Hippocampal formation (tissue), 2 donors: ENCODE measurements at places on chromosomes 7 and 10.

DNA sequence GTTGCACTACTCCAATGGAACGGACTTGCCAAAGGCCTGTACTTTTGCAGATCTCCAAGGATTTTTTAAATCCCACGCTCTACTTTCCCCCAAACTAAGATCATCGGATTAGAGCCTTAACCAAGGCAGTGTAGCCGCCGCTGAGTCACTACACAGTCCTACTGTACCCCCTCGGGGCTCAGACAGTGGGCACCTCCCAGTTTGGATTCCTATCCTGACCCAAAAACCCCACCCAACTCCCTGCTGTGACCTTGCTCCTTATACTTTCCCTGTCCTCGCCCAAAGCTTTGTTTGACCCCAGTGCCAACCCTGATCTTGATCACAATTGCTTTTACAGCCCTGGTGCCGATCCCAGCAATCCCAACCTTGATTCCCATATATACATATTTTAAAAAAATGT, 17.5 kb upstream of the PLAU start:
- no peak for DNase-seq

DNA sequence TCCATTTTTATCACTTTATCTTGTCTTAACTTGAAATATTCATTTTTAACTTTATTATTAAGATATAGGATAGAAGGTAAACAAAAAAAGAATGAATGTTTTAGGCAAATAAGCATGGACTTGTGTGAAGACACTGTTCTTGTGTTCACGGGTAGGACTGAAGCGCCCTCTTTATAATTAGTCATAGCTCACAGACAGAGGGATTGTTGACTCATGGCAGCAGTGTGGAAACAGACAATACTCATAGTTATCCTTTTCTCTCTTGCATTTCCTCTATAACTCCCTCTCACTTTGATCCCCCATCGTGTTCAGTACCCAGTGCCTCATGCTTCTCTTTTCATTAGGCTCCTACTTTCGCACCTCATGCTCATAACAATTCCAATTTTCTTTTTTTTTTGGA, 731.8 kb downstream of the PHTF2 start:
- peak; percentile 16 for DNase-seq

DNA sequence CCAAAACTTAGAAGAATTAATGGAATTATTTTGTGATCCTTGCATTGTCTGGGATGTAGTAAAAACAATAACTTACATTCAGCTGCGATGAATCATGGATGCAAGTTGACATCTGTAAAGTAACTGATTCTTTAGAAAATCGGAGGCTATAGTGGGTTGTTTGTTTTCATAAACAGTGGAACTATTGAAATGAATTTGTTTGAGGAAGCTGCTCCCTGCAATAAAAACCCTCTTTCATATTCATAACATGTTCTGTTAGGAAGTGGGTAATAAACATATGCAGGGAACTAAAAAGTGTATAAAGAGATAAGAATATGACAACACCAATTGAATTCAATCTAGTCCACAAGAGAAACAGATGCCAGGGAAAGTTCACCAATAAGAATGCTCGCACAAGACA, 53.6 kb downstream of the AGMO start:
- DNase-seq, result no peak

- no peak for DNase-seq
These were observed 8.6 kb downstream of the CAMK2G start for GRCh38 chr10:73865459-73866442.

DNA sequence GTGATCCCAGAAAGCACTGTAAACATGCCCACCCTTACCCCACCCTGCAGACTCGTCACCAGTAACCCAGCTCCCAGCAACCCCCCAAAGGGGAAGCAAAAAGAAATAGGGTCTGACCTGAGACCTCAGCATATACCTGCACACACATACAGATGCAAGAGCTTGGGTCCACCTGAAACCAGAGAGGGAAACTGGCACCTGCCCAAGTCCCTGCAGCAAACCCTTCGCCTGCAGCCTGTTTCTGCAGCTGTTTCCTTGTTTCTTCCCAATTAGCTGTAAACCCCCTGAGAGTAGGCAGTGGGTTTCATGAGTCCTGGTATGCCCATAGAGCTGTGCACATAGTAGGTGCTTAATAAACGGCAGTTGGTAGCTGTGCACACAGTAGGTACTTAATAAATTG, 140.5 kb downstream of the FGFR2 start:
- no peak for DNase-seq

- no peak for DNase-seq
These were observed 18.1 kb upstream of the DNA2 start for GRCh38 chr10:68489919-68490318.

DNA sequence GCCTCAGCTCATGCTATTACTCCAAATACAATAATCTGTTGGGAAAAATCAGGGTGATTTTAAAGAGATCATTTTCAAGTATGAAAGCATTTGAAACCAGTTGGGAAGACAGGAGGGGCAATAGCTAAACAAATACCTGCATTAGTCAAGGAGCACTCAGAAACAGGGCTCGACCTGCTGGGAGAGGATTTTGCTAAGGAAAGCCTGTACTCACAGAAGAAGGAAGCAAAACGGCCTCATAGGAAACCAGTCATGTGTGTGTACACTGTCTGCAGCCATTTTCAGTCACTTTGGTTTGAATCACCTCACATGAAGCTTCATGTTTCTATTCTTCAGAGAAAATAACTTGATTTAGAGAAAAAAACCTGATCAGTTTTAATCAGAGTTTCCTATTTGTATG, 38.6 kb downstream of the FZD1 start:
- DNase-seq, result no peak

DNA sequence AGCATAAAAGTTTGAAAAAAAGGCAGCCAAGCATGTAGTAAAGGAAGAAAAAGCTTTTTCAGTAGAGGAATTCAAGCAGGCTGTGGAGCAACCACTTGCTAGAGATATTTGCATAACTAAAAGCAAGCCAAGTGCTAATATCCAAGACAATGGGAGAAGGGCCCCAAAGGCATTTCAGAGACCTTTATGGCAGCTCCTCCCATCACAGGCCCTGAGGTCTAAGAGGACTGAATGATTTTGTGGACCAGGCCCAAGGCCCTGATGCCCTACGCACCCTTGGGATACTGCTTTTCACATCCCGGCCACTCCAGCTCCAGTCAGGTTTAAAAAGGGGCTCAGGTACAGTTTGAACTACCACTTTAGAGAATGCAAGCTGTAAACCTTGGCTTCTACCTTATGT, 261.7 kb upstream of the SEMA3C start:
- DNase-seq, result no peak

GRCh38 chr10:13829790-13830189, 243.0 kb downstream of the PRPF18 start:
- DNase-seq, result no peak

- no peak for DNase-seq
These were observed 1.2 kb downstream of the BAG3 start for GRCh38 chr10:119652361-119652730.

DNA sequence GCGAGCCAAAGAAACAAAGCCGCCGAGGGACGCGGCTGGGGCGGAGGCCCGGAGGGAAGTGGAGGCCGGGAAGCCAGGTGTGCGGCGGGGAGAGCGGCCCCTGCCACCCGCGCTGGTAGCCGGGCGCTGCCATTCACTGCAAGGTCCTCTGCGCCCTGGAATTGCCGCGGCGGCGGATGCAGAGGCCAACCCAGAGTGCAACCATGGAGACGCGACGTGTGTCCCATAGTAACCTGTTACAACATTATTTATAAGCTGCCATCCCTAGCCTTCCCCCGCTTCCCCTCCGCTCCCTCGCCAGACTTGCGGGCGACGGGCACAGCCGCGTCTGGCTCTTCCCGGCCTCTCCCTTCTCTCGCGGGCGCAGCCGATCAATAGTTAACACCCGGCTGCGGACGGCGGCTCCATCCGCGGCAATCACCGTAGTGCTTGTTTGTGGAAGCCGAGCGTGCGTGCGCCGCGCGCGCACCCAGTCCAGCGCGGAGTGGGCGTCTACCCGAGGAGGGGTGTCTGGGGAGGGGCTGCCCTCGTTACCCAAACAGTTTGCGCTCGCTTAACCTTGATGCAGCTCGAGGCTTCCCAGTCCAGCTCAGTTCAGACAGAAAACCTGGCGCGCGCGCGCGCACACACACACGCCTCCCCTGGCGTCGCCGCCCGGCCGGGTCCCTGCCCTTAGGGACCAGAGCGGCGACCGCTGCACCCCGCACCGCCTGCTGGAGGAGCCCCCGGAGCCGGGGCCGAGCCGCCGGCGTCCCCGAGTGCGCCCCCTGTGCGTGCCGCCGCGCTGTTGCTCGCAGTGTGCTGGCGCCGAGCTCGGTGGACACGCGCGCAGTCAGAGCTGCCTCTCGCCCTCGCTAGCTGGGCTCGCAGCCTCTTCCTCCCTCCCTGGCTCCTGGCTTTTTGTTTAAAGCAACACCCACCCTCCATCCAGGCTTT, 165.4 kb upstream of the DPP6 start:
- DNase-seq, result peak; percentile 4

- DNase-seq, result peak; percentile 48
These were observed 21.7 kb downstream of the AMZ1 start for GRCh38 chr7:2709553-2710285.

- DNase-seq, result no peak
These were observed 100.3 kb upstream of the BTBD16 start for GRCh38 chr10:122170802-122171201.

GRCh38 chr10:621981-622740, 67.3 kb downstream of the DIP2C start:
- peak; percentile 58 for DNase-seq

- no peak for DNase-seq
These were observed 1.2 kb downstream of the PRSS1 start for GRCh38 chr7:142750321-142750938.

DNA sequence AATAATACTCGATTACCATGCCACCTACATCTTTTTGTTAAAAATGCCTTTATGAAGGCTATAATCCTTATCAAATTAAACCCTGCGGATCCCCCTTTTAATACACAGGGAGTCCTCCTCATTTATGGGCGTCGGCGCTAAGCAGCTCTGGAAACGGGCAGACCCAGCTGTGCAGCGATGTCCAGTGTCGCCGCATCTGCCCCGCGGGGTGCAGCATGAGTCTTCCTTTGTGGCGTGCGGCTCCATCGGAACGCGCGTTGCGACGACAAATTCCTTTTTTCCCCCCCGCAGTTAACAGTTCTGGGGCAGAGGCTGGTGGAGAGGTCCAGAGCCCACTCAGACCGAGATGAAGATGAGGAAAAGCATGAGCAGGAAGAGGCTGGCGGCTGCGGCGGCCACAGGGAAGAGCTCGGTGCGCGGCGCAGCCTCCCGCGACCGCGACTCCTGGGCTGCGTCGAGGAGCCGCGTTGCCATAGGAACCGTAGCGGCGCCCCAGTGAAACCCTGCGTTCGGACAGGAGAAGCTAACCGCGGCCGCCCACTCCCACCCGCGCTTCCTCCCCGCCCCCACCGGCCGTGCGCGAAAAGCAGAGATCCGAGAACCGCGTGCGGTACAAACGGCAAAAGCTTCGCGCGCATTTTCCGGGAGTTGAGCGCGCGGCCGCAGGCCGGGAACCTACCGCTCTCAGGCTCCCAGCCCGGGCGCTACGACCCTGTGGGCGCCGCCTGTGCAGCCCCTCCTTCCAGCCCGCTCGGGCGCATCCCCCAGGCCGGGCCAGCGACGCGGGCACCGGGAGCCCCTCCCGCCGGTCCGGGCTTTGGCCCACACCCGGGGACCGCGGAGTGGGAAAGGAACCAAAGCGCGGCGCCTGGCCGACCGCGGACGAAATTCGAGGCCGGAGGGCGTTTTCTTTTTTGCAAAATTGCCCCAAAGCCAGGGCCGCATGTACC, 130.6 kb downstream of the SPAG6 start:
- peak; percentile 50 for DNase-seq

GRCh38 chr7:113891828-113892227, 27.0 kb downstream of the PPP1R3A start:
- DNase-seq, result no peak

DNA sequence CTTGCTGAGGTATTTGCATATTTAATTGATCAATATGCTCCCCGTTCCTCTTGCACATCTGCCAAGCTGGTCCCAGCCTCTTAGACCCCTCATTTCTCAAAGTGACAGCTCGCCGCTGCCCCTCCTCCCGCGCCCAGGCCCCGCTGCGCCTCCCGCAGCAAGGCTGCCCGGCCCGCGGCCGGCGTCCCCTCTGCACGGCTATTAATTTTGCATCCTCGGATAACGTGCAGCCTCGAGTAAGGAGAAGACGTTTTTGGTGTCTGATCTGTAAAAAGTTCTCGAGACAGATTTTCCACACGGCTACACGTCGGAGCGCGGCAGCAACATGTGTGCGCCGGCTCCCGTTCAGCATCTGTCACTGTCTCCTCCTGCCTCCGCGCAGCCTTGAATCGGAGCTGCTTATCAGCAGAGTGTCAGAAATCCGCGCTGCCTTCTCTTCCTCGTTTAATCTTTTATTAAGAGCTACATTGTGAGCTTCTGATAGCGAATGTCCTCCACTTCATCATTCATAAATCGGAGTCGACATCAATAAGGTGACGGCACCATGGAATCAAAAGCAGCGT, 65.3 kb downstream of the EBF3 start:
- DNase-seq, result no peak
